ENCODE measurements at places on chromosomes 11 and 22.

- DNase-seq, result no peak
Observed at GRCh38 chr11:131691181-131692041, 321.0 kb downstream of the NTM start.

GRCh38 chr11:78069465-78069864, 5.8 kb downstream of the THRSP start:
- DNase-seq, result no peak

- DNase-seq, result no peak
Observed at GRCh38 chr11:66044757-66045156, 4.2 kb downstream of the GAL3ST3 start.

GRCh38 chr11:120172054-120172911, 34.4 kb upstream of the TRIM29 start:
- DNase-seq, result peak; percentile 50

- DNase-seq, result no peak
Observed at GRCh38 chr11:132342408-132342807, 972.0 kb downstream of the NTM start.

GRCh38 chr11:13465909-13466371, 2.9 kb upstream of the BTBD10 start:
- DNase-seq, result peak; percentile 62

GRCh38 chr11:21968702-21969101, 224.2 kb upstream of the ANO5 start:
- DNase-seq, result no peak

- no peak for DNase-seq
Observed at GRCh38 chr11:59062602-59063529, 23.2 kb upstream of the GLYATL1B start.

DNA sequence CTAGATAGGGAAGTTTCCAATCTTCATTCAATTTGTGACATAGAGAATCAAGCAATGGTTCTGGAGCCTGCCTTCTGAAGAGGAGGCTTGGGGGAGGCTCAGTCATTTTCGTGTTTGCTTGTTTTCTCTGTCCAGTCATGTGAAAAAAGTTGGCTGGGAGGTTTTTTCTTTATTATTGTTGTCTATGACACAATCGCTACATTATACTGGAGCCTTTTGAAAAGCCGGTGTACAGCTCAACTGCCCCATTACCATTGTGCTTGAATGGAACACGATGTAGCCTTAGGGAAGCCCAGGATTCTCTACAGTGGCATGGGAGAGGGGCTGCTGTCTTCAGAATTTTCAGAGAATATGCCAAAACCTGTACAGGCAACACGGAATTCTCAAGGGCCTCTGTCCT, 57.9 kb upstream of the NCAM1 start:
- no peak for DNase-seq

DNA sequence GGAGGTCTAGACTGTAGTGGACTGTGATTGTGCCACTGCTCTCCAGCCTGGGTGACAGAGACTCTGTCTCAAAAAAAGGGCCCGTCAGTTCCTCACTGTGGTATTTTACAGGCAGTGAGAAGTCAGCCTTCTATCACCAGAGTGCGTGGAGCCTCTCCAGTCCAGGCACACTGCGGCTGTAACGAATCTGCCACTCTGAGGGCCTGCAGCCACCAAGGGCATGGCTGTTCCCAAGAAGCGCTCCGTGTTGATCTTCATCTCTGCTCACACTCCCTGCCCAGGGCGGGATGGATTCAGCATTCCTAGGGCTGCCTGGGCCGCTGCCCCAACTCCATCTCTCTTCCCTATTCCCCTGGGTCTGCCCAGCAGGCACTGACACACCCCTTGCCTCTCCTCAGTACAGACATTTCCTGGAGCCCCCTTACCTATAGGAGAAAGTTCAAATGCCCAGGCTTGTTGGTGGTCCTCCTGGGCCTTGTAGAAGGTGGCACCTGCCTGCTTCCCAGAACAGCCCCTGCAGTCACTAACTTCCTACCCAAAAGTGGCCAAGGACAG, 148.4 kb downstream of the CACNA1I start:
- no peak for DNase-seq

DNA sequence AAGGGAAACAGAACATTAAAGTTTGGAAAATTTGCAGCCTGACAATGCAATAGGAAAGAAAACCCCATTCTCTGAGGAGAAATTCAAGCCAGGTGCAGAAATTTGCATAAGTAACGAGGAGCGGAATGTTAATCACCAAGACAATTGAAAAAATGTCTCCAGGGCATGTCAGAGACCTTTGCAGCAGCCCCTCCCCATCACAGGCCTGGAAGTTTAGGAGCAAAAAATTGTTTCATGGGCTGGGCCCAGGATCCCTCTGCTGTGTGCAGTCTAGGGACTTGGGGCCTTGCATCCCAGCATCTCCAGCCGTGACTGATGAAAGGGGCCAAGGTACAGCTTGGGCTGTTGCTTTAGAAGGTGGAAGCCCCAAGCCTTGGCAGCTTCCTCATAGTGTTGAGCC, 780.2 kb downstream of the LRRC4C start:
- DNase-seq, result no peak

- DNase-seq, result no peak
Observed at GRCh38 chr11:131629925-131630540, 259.6 kb downstream of the NTM start.

DNA sequence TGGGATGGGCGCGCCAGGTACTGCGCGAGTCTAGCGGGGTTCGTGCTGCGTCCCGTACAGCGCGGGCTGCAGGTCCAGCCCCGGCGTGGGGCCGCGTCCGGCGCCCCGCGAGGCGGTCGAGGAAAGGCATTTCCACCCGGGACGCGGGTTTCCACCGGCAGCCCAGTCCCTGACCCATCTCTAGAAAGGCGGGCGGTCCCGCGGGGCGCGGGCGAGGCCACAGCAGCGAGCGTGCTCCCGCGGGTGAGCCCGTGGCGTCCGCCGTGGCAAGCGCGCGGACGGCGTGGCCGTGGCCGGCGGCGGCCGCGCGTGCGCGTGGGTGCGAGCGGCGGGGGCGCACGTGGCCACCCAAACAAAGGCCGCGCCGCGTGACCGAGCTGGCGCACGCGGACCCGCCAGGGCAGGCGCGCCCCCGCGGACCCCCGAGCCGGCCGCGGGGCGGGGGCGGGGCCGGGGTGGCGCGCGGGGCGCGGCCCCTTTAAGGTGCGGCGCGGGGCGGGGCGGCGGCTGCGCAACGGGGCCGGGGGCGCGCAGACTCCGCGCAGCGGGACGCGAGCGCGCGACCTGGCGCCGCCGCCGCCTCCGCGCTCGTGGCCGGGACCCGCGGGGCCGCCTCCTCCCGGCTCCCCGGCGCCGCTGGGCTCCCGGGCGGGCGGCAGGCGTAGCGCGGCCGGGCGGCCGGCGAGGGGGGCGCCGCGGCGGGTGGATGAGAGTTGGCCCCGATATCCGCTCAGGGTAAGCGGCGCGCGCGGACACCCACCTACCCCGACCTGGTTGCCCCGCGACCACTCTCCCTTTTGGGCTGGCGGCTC, 39.3 kb upstream of the CELSR1 start:
- peak; percentile 23 for DNase-seq

DNA sequence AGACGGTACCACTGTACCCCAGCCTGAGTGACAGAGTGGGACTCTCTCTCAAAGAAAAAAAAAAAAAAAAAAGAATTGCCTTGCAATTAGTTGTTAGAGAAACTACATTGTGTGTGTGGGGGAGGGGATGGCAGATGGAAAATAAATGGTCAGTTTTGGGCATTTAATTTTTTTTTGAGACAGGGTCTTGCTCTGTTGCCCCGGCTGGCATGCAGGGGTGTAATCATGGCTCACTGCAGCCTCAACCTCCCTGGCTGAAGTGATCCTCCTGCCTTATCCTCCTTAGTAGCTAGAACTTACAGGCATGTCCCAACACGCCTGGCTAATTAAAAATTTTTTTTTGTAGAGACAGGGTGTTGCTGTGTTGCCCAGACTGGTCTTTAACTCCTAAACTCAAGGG, 36.4 kb downstream of the WEE1 start:
- no peak for DNase-seq

DNA sequence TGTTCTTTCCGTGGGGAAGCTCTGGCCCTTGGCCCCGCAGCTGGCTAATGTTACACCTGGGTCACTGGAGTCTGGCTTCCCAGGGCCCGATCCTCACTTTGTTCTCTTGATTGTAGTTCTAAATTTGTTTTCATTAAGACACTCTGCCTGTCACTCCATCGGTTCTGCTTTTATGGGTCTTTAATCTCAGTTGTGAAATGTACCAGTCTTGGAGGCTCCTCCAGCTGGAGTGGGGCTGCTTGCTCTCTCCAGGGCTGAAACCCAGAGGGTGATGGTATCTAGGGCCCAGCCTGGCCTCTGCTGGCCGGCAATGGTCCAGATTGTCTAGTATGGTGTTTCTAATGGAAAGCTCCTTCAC, 352.9 kb downstream of the TENM4 start:
- DNase-seq, result no peak

GRCh38 chr22:25045159-25045558, 92.6 kb downstream of the KIAA1671 start:
- DNase-seq, result no peak

GRCh38 chr11:87263264-87263838, 225.6 kb downstream of the TMEM135 start:
- DNase-seq, result no peak

GRCh38 chr22:44661659-44662569, 40.1 kb upstream of the PRR5 start:
- no peak for DNase-seq

GRCh38 chr11:221539-221938, 14.0 kb downstream of the RIC8A start:
- DNase-seq, result no peak

GRCh38 chr11:55658608-55659007, 3.4 kb upstream of the OR4C6 start:
- no peak for DNase-seq

Data from A549 (cell line).